Camera-type eye (tissue), 1 donor: ENCODE measurements at places on chromosomes 6 and 20. TPM values are rescaled to one million over a fixed set of nuclear protein-coding genes. Genes with fewer than 3 reads are reported as not detected.

C6orf58 gene
- total RNA-seq: not detected

FAM83C gene
- total RNA-seq: 0.16 TPM

CCDC167 gene
- total RNA-seq: 44.3 TPM

PGC gene
- not detected for total RNA-seq

PSORS1C2 gene
- total RNA-seq: not detected
